ENCODE measurements at places on chromosomes 11 and 22.

DNA sequence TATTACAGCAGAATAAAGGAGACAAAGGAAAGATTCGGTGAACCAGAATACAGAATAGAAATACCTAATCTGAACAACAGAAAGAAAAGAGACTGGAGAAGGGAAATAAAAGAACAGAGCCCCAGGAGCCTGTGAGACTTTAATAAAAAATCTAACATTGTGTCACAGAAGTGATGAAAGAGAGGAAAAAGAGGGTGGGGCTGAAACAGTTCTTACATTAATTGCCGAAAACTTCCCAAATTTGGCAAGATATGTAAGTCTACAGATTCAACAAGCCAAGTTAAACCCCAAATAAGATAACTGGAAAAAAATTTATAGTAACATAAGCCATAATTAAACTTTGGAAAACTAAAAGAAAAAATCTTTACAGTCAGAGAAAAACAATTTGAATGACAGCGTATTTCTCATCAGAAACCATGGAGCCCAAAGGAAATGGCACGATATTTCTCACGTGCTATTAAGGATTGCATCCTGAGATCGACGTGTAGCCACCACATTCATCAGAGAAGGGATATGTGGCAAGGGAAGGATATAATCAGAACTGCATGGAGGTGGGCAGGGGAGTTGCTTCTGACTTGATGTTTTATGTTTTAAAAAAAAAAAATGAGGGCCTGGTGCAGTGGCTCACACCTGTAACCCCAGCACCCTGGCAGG is 73.9 kb downstream of the SGSM3 start:
- no peak for DNase-seq

- DNase-seq, result no peak
These were observed 59.2 kb upstream of the CRTAM start for GRCh38 chr11:122779047-122779629.

- DNase-seq, result no peak
These were observed 1.4 kb downstream of the SEPTIN3 start for GRCh38 chr22:41970601-41971000.

DNA sequence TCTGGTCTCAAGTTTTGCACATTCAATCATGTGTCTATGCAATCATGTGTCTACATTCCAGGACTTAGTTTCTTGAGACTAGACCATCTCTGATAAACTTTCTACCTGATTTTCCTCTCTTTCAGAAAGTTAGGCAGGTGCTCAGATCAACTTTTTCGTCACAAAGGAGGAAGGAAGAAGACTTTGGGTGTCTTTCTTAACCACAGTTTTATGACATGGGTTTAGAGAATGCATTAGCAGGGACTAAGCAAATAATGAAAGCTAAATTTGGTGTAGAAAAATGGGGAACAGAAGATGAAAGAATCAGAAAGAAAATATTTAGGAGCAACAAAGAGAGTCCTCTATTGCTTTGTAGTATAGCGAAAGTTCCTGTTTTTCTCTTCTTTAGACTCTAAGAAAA is 7.7 kb upstream of the GLYATL1B start:
- no peak for DNase-seq

- no peak for DNase-seq
These were observed 103.6 kb downstream of the MTNR1B start for GRCh38 chr11:93073026-93073425.

DNA sequence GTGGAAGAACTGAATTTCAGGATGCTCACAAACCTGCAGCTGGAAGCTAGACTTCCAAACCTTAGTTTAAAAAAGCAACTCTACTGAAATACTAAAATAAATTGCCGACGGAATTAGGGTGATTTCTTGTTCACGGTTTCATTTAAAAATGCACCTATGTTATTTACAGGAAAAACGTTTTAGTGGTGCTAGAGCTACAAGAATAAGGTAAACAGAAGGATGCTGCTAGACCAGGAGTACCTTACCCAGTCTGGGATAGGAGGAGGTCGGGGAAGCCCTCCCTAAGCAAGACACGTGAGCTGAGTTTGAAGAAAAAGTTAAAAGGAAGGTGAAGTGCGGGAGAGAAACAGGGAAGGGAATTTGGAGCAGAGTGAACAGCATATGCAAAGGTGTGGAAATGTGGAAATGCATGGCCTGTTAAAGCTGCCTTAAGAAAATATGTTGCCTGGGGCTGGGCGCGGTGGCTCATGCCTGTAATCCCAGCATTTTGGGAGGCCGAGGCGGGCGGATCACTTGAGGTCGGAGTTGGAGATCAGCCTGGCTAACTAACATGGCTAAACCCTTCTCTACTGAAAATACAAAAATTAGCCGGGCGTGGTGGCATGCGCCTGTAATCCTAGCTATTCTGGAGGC is 1.4 kb upstream of the FTH1 start:
- no peak for DNase-seq

- no peak for DNase-seq
These were observed 36.4 kb upstream of the LINC01488 start for GRCh38 chr11:69445131-69445470.

GRCh38 chr11:31860391-31860790 is 49.3 kb upstream of the PAX6 start:
- DNase-seq, result no peak

GRCh38 chr11:128968916-128969315 is 26.2 kb upstream of the TP53AIP1 start:
- no peak for DNase-seq

DNA sequence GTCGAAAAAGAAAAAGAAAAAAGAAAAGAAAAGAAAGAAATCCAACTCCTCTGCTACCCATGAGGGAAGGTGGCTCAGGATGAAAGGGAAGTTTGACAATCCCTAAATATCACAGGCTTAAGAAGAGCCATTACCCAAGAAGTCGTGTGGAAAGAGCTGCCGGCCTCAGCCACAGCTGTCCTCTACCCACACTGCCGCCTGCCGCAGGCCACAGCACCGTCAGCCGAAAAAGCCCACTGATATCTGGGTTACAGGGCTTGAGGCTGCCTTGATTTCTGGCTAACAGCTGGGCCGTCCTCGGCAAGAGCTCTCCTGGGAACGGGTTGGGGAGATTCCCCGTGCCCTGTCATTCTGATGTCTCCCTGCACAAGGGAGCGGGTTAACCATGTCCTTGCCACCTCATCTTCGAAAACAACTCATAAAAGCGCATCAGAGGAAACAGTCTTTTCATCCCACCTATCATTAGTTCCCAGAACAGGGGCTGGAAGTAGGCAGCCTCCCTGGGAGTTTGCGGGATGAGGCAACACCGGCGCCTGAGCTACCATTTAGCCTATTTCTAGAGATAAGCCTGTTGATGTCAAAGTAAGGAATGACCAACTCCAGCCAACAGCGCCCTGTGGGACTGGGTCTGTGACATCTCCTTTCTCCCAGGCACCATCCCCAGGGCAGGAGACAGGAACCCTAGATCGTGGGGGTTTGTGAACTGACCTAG is 21.8 kb upstream of the SNX32 start:
- DNase-seq, result no peak

DNA sequence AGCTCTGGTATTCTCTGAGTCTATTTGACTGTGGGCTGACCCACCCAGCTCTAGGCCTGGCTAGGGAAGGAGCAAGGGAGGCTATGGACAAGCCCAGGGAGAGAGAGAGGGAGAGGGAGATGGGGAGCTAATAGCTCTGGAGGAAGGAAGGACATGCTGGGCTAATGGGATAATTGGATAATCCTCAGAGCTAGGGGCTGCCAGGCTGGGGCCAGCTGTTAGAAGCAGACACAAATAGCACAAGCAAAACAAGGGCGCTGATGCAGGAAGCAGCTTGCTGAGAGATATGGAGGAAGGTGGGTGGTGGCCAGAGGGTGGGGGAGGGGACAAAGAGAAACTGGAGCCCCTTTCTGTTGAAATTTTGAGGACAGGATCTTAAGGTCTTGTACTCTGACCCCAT is 23.2 kb downstream of the ADORA2A start:
- no peak for DNase-seq

DNA sequence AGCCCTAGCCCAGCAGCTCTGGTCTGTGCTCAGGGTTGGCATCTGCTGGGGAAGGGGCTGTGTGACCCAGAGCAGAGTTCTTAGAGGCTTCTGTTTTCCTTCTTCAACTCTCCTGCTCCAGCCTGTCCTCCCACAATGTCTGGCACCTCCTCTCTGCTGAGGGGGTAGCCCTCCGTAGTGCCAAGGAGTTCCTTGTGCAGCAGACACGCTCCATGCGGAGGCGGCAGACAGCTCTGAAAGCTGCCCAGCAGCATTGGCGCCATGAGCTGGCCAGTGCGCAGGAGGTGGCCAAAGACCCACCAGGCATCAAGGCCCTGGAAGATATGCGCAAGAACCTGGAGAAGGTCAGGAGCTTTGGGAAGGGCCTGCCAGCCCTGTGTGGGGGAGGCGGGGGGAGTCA is 69.3 kb downstream of the CEP164 start:
- DNase-seq, result no peak

Measured in NCI-H510A treated with DMSO at 0.1 percent for 48 hours (cell line).